ENCODE measurements at places on chromosomes 16 and 17.

DNA sequence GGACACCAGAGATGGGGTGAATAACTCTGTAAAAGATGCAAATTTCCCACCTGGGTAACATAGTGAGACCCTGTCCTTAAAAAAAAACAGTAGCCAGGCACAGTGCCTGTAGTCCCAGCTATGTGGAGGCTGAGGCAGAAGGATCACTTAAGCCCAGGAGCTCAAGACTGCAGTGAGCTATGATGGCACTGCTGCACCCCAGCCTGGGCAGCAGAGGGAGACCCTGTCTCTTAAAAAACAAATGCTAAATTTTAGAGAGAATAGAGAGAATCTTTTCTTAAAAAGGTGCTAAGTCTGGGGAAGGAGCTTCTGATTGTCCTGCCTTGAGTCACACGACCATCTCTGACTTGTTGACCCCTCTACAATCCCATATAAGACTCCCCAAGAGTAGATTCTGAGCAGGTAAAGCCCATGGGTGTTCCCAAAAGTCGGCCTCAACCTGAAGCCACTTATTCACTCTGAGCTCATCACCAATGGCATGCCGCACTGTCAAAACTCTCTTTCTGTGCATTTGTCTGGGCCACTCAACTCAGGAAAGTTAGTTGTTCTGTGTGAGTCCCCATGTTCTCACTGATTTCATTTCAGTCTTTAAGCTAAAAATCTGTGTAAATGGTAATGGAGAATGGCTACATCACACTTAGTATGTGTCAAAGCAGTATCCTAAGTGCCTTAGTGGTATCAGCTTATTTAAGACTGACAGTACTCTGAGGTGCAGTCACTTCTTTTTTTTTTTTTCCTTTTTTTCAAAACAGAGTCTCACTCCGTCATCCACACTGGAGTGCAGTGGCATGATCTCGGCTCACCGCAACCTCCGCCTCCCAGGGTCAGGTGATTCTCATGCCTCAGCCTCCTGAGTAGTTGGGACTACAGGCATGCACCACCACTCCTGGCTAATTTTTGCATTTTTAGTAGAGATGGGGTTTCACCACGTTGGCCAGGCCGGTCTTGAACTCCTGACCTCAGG is 41.6 kb downstream of the PRKCB start:
- no peak for DNase-seq

GRCh38 chr16:1979271-1980029 is 1.8 kb downstream of the NOXO1 start:
- no peak for DNase-seq

DNA sequence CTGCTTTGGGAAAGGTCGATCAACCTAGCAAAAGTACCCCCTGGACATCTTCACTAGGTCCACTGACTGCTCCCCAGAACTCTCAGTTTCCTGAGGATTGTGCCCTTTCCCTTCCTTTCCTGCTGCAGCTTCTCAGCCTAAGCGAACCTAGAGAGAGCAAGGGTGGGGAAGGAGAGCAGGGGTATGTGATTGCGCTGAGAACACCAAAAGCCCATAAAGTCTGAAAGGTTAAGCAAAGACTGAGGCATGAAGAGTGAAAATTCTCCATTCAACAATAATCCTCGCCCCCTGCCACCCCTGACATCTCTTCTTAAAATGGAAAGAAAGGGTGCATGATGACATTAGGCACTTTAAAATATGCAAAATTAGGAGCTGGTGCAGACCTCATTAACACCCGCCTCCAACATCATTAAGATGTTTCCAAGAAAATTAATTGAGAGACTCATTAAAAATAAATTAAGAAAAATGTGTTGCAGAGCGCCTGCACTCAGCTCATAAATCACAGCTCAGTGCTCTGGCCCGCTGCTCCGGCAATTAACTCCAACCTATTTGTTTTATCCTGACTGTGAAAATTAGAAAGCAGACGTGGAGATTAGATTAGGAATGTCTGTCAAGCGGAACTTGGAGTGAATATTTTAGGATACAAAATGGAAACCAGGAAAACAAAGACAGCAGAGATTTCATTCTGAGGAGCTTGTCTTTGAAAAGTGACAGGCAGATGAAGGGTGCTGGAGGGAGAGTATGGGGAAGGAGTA is 49.1 kb upstream of the PMFBP1 start:
- DNase-seq, result no peak

DNA sequence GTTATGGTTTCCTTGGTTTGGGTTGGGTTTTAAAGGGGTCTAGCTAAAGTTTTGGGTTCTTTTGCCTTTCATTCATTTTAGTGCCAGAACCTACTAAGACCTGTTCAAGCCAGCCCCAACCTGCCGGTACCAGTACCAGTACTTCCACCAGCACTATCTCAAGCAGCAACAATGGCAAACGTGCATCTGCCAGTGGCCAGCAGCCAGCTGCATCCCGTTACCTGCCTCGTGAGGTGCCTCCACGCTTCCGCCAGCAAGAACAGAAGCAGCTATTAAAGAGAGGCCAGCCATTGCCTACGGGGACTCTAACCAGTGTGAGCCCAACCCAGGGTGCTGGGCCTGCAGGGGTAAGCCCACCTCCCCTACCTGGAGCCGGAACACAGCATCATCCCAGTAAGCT is 72.9 kb downstream of the TNRC6C start:
- DNase-seq, result no peak

GRCh38 chr17:64063766-64064224 is 43.4 kb upstream of the ICAM2 start:
- peak; percentile 62 for DNase-seq

DNA sequence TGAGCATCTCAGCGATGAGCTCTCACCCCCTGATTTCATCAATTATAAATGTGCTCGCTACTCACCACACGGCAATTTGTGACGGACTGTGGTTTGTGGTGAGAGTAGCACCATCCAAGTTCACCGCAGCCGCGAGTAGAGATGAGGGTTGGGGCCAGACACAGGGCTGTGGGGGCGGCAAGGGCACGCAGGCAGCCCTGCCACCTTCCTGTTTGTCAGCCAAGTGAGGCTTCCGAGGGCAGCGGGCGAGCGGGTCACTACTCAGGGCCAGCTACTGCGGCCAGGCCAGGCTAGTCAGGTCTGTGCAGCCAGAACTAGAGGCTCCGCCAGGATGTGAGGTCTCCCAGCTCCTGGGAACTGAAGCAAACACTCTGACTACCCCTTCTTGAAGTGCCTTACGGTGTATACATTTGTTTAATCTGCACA is 39.6 kb upstream of the MEOX1 start:
- DNase-seq, result peak; percentile 62

GRCh38 chr16:87000001-87000400 is 317.2 kb downstream of the C16orf95 start:
- no peak for DNase-seq

DNA sequence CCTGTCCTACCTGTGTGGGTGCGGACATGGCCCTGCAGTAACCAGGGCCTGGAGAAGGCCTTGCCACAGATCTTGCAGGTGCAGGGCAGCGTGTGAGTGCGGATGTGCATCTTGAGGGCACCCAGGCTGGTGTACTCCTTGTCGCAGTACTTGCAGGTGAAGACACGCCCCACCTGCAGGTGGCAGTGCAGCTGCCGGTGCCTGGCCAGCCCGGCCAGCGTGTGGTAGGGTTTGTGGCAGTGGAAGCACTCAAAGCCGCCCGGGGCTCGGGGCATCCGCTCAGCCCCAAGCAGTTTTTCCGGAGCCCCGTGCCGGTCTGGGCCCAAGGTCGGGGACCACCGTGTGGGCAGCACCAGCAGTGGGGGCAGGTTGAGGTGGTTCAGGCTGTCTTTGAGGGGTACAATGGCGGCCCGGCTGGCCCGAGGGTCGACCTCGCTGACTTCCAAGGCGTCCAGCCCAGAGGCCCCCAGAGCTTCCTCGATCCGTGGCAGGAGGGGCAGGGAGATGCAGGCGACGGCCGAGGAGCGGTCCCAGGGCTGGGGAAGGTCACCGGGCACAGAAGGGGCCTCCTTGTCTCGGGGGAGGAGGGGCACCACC is 5.1 kb downstream of the SNAI3 start:
- DNase-seq, result peak; percentile 77

GRCh38 chr17:10031127-10031526 is 126.1 kb upstream of the RCVRN start:
- DNase-seq, result no peak

- DNase-seq, result no peak
Measured at GRCh38 chr16:19393226-19394111, 24.2 kb upstream of the TMC5 start.

- DNase-seq, result no peak
Measured at GRCh38 chr17:61323909-61324868, 75.5 kb upstream of the TBX2 start.

DNA sequence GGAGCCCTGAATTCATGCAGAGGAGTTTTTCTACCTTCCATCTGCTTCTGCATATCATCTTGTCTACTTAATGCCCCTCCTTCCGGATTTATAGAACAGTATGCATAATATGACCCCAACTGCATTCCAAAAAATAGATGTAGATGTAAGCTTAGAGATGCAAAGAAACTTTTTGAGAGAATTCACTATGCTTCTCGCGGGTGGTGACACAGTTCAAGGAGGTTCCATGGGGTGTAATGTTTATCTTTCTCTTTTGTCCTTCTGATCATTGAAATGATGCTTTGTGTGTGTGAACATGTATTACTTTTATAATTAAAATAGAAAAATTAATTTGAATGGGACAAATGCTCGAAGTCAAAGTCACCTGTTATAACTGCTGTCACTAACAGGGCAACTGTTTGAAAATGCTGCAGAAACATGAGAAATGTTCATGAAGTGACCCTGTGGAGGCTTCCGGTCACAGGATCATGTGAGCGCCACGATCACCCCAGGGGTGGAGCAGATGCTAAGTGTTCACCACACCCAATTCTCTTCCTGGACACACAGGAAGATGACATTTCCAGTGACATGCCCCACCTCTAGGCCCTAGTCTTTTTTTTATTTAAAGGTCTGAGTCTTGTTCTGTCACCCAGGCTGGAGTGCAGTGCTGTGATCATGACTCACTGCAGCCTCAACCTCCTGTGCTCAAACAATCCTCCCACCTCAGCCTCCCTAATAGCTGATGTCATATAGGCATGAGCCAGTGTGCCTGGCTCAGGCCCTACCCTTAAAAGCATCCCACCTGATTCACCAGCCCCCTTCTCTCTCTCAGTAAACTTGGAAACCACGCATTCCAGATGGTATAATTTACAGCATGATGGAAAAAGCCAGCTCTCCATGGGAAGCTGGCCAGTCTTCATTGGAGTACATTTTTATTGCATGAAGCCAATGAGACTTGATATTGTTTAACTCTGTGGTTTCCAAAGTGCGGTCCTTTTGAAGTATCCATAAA is 21.0 kb upstream of the AGRP start:
- peak; percentile 69 for DNase-seq

- DNase-seq, result no peak
Measured at GRCh38 chr17:80926591-80927250, 64.9 kb upstream of the CHMP6 start.

GRCh38 chr16:4839942-4840341 is 7.1 kb downstream of the GLYR1 start:
- no peak for DNase-seq

DNA sequence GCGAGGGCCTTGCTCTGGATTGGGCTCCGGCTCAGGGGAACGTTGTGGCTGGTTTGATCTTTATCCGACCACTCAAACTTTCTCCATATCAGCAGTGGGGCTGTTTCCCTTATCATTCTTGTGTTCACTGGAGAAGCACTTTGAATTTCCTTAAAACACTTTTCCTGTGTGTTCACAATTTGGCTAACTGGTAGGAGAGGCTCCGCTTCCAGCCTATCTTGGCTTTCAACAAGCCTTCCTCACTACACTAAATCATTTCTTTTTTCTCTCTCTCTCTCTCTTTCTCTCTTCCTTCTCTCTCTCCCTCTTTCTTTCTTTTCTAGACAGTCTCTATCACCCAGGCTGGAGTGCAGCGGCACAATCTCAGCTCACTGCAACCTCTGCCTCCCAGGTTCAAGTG is 43.0 kb downstream of the ABR start:
- no peak for DNase-seq

GRCh38 chr17:49514071-49514721 is 19.1 kb downstream of the NGFR start:
- DNase-seq, result no peak

GRCh38 chr16:57146040-57146647 is 39.7 kb downstream of the PSME3IP1 start:
- DNase-seq, result no peak

DNA sequence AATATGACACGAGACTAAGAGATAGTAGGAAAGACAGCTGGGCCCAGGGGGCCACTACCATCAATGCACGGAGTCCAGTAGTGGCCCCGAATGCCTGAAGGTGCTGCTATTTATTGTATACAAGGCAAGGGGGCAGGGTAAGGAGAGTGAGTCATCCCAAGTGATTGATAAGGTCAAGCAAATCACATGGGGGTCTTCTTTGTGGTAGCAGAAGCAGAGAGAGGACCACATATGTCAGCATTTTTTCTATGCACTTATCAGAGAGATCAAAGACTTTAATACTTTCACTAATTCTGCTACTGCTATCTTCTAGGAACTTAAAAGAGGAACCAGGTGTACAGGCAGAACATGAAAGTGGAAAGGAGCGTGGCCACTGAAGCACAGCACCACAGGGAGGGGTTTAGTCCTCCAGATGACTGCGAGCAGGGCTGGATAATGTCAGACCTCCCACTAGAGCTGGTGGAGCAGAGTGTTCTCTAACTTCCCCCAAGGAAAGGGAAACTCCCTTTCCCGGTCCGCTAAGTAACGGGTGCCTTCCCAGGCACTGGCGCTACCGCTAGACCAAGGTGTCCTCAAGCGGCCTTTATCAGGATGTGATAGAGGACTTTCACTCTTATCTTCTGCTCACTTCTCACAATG is 26.4 kb upstream of the ARL4D start:
- DNase-seq, result no peak

GRCh38 chr16:89422527-89422904 is 67.8 kb downstream of the ANKRD11 start:
- peak; percentile 83 for DNase-seq

- no peak for DNase-seq
Measured at GRCh38 chr17:61404913-61405685, 5.5 kb downstream of the TBX2 start.

DNA sequence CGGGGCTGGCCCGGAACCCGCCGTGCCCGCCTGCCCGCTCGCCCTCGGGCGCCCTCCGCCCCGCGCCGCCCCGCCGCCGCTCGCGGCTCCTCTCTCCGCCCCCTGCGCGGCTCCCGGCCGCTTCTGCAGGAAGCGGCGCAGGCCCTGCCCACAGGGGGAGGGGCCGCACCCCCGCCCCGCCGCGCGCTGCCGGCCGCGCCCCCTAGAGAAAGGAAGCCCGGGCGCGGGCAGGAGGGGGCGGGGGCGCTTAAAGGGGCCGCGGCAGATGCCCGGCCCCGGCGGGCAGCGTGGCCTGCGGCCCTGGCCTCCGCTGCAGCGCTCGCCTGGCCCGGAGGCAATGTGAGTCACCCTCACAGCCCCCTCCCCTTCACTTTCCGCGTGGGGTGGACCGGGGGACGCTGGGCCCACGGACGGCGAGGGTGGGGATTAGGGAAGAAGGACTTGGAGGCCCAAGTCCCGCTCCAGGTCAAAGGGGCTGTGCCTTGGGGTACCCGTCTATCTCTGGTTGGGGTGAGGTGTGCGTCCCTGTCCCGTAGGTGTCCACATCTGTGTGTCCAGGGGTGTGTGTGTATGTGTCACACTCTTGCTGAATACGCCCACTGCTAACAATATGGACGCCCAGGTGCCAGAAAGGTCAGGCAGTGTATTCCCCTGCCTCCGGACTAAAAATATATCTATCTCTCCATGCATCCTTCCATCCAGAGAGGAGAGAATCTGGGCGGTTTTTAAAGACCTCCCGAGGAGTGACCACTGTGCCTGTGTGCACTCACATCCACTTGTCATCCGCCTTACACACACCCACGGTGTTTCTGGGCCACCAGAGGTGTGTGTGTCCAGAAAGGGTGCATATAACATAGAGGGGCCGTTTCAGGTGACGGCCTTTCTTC is at the start of gene GIT1:
TSS of gene GIT1 (minus strand) at position 125 of the 887 bp plus-strand sequence. CDS start 270 bp downstream, outside the sequence.
- DNase-seq, result peak; percentile 97

- DNase-seq, result no peak
Measured at GRCh38 chr17:80352991-80353665, 61.8 kb upstream of the ENDOV start.

- no peak for DNase-seq
Measured at GRCh38 chr16:6993544-6993943, 339.1 kb upstream of the RBFOX1 start.
